ENCODE measurements at places on chromosomes 4 and X. TPM values are rescaled to one million over a fixed set of nuclear protein-coding genes. Genes with fewer than 3 reads are reported as not detected.

DGKK gene
- 0.04 TPM for total RNA-seq

GRCh38 chr4:153274967-153275366 is 69.5 kb upstream of the MND1 start:
- DNase-seq = no peak

DNA sequence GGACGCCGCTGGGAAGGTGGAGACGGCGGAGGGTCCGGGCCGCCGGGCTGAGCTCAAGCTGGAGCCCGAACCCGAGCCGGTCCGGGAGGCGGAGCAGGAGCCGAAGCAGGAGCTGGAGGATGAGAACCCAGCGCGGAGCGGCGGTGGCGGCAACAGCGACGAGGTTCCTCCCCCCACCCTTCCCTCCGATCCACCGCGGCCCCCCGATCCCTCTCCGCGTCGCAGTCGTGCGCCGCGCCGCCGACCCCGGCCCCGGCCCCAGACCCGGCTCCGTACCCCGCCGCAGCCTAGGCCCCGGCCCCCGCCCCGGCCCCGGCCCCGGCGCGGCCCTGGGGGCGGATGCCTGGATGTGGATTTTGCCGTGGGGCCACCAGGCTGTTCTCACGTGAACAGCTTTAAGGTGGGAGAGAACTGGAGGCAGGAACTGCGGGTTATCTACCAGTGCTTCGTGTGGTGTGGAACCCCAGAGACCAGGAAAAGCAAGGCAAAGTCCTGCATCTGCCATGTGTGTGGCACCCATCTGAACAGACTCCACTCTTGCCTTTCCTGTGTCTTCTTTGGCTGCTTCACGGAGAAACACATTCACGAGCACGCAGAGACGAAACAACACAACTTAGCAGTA is 483 bp downstream of the USP27X start:
- DNase-seq = no peak

- peak; percentile 42 for DNase-seq
Observed at GRCh38 chrX:100408713-100409609, 1.1 kb downstream of the PCDH19 start.

DNA sequence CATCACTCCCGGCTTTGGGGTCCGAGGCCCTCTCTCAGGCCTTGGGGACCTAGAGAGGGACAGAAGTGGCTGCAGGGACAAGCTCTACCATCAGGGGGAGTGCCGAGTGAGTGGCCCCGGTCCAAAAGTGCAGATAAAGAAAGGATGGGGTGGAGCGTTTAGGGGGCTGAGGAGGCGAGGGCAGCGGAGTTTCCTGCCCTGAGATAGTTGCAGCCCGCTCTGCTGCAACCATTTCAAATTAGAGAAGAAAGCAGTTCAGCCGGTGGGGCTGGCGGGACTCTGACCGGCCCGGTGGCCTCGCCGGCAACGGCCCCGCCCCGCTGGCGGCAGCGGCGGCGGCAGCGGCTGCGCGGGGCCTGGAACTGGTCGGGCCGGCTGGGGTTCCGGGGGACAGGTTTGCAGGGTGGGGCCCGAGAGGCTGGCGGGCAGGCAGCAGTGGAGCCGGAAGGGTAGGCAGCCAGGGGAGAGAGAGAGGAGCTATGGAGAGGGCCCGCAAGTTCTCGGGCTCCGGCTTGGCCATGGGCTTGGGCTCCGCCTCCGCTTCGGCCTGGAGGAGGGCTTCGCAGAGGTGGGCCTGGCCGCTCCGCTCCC is 7.6 kb downstream of the DLG3 start:
- no peak for DNase-seq

- no peak for DNase-seq
Observed at GRCh38 chrX:74119016-74119910, 184.7 kb upstream of the ZCCHC13 start.

DNA sequence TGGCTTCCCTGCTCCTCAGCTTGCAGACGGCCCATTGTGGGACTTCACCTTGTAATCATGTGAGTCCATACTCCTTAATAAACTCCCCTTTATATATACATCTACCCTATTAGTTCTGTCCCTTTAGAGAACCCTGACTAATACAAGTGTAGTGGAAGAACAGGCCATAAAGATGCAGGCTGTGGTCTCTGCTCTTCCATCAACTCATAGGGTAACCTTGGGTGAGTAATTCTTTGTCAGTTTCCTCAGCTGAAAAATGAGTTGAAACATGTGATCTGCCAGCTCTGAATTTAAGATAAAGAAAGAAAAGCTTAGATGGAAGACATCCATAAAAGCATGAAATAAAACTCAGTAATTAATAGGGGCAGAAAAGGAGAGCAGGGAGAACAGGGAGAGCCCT is 103.6 kb downstream of the ENOX2 start:
- no peak for DNase-seq

DNA sequence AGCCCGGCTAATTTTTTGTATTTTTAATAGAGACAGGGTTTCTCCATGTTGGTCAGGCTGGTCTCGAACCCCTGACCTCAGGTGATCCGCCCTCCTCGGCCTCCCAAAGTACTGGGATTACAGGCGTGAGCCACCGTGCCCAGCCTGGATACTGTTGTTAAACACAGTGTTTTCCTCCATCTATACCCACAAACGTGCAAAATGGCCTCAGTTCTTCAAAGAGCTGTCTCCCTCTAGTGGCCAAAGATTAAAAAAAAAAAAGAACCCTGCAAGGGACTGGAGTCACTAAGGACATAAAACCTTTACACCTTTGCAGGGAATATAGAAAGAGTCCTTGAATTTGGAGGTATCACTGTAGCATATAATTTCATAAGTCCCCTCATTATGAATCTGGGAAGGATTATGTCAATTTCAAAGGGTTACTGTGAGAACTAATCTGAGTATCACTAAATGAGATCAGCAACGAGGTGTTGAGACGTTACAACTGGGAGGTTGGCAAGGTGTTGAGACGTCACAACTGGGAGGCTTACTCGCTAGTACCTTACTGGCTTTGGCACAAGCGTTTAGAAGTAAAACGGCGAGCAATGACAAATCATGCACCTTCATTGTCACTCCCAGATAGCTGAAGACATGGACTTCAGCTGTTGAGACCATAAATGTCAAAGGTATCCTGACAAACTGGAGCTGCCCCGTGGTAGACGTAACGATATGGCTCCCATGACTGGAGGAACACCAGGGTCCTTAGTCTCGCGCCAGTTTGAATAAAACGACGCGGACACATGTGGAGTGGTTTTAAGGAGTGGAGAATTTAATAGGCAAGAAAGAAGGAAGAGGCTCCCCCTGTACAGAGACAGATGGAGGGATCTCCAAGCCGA is 33.4 kb upstream of the ENPP6 start:
- no peak for DNase-seq

DNA sequence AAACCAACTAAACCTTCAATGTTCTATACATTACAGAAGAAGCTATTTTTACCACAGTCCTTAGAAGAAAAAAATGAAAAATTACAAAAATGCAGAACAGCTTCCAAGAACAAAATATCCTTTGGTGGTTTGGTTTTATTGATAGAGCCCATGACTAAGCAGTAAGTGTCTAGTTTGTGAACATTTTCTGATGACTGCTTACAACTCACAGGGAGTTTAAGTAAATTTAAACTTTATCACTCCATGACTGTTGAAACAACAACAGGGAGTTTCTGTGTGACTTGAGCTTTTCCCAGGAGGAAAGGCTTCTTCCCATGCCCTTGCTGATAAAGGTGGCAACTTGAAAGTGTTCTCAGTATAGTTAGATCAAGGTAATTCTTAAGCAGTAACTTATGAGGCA is 2.9 kb downstream of the PF4 start:
- DNase-seq = no peak

- no peak for DNase-seq
Observed at GRCh38 chr4:15035159-15035558, 32.9 kb downstream of the CPEB2 start.

- DNase-seq = no peak
Observed at GRCh38 chr4:145501051-145501660, 19.5 kb downstream of the SMAD1 start.

- no peak for DNase-seq
Observed at GRCh38 chr4:169922632-169923276, 103.4 kb downstream of the MFAP3L start.

- DNase-seq = no peak
Observed at GRCh38 chr4:94486372-94486801, 34.6 kb downstream of the PDLIM5 start.

TCEAL3 gene
- total RNA-seq = 11.9 TPM

- no peak for DNase-seq
Observed at GRCh38 chr4:30860978-30861377, 140.8 kb downstream of the PCDH7 start.

GRCh38 chr4:66572949-66573348 is 902.7 kb upstream of the EPHA5 start:
- DNase-seq = no peak

GRCh38 chr4:187493661-187494060 is 501.9 kb upstream of the ZFP42 start:
- no peak for DNase-seq

GRCh38 chr4:142671516-142671915 is 174.6 kb downstream of the INPP4B start:
- DNase-seq = no peak

GRCh38 chrX:146144039-146144438 is 326.4 kb downstream of the SLITRK2 start:
- no peak for DNase-seq

- DNase-seq = peak; percentile 53
Observed at GRCh38 chrX:68693481-68694434, 46.3 kb downstream of the STARD8 start.

DNA sequence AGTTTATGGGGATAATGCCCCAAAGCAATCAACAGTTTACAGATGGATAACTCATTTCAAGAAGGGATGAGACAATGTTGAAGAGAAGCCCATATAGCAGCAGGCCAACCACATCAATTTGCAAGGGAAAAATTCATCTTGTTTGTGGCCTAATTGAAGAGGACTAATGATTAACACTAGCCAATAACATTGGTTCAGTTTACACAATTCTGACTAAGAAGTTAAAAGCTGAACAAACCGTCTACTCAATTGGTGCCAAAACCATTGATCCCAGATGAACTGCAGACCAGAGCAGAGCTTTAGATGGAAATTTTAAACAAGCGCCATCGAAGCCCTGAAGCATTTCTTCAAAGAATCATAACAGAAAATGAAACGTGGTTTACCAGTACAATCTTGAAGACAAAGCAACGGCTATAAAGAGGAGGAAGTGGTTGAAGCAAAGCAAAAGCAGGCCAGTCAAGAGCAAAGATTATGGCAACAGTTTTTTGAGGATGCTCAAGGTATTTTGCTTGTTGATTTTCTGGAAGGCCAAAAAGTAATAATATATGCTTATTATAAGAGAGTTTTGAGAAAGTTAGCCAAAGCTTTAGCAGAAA is 20.5 kb upstream of the BLTP1 start:
- DNase-seq = no peak

TNIP3 gene
- 0.51 TPM for total RNA-seq

SSX7 gene
- total RNA-seq = not detected

DNA sequence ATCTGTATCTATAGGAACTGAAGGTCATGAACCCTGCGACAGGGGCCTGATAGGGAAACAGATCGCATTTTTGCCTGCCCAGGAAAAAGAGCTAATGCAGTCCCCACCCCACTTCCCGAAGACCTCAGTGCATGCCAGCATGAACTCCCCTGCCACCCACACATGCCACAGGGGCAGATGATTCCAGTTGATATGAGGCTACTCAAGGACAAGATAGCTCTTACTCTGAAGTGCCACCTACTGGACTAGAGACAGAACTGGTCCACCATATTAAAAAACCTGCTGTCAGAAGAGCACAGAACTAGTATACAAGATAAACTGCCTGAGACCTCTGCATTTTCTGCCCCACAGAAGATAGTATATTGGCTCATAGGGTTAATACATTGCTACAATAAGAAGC is 68.0 kb downstream of the YIPF7 start:
- no peak for DNase-seq
